Glutamatergic neuron (in vitro differentiated cells): ENCODE measurements at places on chromosomes 1 and 21. TPM values are rescaled to one million over a fixed set of nuclear protein-coding genes. Genes with fewer than 3 reads are reported as not detected.

The TSACC gene
- total RNA-seq: not detected

DNA sequence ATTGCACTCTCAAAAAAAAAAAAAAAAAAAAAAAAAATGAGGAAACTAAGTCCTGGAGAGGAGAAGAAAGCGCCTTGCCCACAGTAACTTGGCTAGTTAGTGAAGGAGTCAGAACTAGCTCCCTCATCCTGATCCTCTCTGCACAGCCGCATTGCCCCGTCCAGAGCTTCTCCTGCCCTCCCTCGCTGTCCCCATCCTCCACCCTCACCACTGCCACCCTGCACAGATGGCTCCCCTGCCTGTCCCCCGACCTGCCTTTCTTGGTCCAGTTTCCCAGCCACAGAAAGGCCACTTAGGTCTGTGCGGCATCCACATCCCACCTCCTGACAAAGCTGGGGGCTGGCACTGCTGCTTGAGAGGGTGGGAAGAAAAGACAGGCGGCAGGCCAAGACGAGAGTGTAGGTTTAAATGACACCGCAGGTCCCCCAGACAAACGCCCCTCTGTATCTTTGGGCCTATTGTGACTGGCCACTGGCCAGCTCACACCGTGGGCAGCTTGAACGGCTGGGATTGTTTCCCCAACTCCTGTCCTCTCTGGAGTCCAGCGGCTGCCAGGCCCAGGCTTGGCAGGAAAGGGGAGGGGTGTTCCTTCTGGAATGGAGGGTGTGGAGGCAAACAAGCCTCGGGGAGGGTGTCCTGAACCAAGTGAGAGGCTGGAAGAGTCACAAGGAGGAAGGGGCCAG, 20.2 kb downstream of the NCMAP start:
- no peaks in the 10 kb centered on the region for H3K27me3 ChIP-seq
- no peak for DNase-seq
- no peak overlapping the region for H3K4me3 ChIP-seq
- no peak overlapping the region for H3K27ac ChIP-seq
- H3K4me1 ChIP-seq: no peaks in the 10 kb centered on the region
- no peaks in the 10 kb centered on the region for H3K36me3 ChIP-seq

DNA sequence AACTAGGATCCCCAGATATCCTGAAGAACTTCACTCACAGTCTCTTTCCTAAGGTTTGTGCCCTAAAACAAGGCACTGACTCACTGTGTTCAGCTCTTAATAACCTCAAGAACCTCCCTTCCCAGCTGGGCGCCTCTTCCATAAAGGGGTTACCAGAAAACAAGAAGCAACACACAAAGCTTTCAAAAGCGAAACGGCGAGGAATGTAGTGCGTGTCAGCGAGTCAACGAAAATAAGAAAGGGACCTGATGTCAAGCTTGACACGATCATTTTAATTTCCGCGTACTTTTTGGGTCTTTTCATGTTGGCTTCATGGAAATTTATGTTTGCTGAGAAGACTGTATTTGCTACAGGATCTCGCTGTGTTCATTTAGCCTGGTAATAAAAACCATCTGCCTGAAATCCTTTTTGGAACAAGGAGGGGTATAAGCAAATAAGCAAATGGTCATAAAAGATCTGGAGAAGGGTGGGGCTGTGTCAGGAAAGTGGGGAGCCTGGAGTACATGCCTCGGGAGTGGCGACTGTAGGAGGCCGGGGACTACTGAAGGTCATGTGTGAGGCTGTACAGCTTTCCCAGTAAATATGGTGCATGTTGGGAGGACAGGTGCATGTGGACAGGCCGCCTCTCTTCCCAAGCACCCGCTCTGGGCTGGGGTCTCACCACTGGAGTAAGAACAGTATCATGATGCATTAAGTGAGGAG, 11.4 kb upstream of the CLDN14 start:
- H3K27me3 ChIP-seq: peaks cover 4% of the 10 kb centered on the region
- no peak overlapping the region for H3K4me3 ChIP-seq
- no peaks in the 10 kb centered on the region for H3K4me1 ChIP-seq
- H3K36me3 ChIP-seq: peaks cover 4% of the 10 kb centered on the region
- no peak overlapping the region for H3K27ac ChIP-seq

The SAMD13 gene
- not detected for total RNA-seq

GRCh38 chr1:46638921-46639320, 22.3 kb upstream of the MOB3C start:
- H3K27ac ChIP-seq: no peak overlapping the region
- no peak for DNase-seq
- H3K36me3 ChIP-seq: no peaks in the 10 kb centered on the region

GRCh38 chr21:32070676-32071330, 198.0 kb downstream of the HUNK start:
- no peak overlapping the region for H3K4me3 ChIP-seq
- DNase-seq: no peak
- H3K36me3 ChIP-seq: no peaks in the 10 kb centered on the region
- H3K27me3 ChIP-seq: peaks cover 2% of the 10 kb centered on the region
- H3K4me1 ChIP-seq: peaks cover 2% of the 10 kb centered on the region
- H3K27ac ChIP-seq: no peak overlapping the region

The BEND5 gene
- 34.8 TPM for total RNA-seq

The FAM131C gene
- total RNA-seq: 1.1 TPM

The RUNX3 gene
- 0.15 TPM for total RNA-seq

The ITLN2 gene
- total RNA-seq: not detected

The BEST4 gene
- 0.88 TPM for total RNA-seq

The LIPI gene
- total RNA-seq: not detected

- no peak overlapping the region for H3K4me3 ChIP-seq
- DNase-seq: no peak
- H3K4me1 ChIP-seq: no peaks in the 10 kb centered on the region
- H3K36me3 ChIP-seq: no peaks in the 10 kb centered on the region
- H3K27me3 ChIP-seq: peaks cover 6% of the 10 kb centered on the region
Observed at GRCh38 chr1:152960452-152961044, 9.9 kb upstream of the SPRR4 start.

DNA sequence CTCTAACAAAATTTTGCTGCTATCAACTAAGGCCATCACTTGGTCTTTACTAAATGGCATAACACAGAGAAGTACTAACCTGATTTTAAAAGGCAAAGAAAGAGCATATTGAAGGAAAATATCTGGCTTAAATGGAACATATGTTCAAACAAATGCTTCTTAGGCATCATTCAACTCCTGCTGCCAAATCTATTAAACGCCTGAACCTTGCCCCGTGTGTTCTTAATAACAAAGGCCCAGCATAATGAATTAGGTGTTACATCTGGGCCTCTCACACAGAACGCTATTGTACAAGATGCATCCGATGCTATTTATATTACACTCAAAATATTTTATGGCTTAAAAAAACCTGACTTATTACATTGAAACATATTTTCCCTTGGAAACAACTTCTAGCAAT, 48.4 kb downstream of the B3GALNT2 start:
- H3K27ac ChIP-seq: peak overlapping the region; percentile 97
- no peak overlapping the region for H3K4me3 ChIP-seq
- H3K4me1 ChIP-seq: peaks cover 11% of the 10 kb centered on the region

GRCh38 chr1:25622531-25622930, 5.9 kb downstream of the MAN1C1 start:
- H3K27ac ChIP-seq: no peak overlapping the region
- DNase-seq: no peak
- H3K4me3 ChIP-seq: no peak overlapping the region
- H3K36me3 ChIP-seq: peaks cover 4% of the 10 kb centered on the region

DNA sequence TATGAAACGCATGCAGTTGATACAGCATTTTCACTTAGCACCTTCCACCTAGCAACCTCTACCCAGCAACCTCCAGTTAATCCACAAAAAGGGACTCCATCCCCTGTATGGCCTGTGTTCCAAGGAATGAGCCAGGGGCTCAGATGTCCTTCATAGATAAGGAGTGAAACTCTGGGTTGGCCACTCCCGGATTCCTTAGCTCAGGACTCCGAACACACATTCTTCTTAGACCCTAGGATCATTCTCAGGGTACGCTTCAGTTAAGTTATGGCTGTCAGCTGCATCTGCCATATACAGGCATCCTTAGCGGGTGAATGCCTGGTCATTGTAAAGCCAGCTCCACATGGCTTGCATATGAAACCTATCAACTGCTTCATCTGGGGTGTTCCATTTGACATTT, 15.9 kb upstream of the IFI6 start:
- H3K4me1 ChIP-seq: no peaks in the 10 kb centered on the region
- no peak for DNase-seq
- peaks cover under 1% of the 10 kb centered on the region for H3K36me3 ChIP-seq
- H3K4me3 ChIP-seq: no peak overlapping the region
- no peaks in the 10 kb centered on the region for H3K27me3 ChIP-seq

The CD1B gene
- not detected for total RNA-seq

DNA sequence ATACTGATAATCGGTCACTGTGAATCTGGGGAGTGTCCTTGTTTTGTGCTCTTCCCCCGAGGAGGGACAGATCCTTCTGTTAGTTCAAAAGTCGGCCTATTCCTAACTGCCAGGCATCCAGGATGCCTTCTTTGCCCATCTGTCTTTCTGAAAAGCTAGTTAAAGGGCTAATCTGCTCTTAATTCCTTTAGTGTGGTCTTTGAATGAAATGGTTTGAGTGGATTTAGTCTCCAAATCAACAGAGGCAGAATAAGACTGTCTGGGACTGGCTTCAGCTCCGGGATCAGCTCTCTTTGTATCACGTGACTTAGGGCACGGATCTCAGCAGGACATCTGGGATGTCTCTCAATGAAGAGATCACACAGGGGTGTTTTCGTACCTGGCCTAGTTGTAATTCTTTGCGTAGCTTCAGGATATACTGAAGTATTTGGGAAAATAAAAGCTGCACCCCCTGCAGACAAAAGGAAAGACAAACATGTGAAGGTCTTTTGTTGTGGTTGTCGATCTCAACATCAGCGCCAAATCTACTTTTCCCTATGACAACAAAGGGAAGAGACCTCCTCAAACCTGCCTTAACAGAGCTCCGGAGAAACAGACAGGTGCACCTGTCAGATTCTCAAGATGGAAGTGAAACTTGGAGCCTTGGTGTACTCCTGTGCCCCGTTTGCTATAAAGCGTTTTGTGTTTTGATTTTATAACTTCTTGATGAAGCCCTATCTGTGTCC, 97.9 kb downstream of the ERG start:
- no peak overlapping the region for H3K4me3 ChIP-seq
- H3K36me3 ChIP-seq: no peaks in the 10 kb centered on the region
- no peak overlapping the region for H3K27ac ChIP-seq
- no peak for DNase-seq

DNA sequence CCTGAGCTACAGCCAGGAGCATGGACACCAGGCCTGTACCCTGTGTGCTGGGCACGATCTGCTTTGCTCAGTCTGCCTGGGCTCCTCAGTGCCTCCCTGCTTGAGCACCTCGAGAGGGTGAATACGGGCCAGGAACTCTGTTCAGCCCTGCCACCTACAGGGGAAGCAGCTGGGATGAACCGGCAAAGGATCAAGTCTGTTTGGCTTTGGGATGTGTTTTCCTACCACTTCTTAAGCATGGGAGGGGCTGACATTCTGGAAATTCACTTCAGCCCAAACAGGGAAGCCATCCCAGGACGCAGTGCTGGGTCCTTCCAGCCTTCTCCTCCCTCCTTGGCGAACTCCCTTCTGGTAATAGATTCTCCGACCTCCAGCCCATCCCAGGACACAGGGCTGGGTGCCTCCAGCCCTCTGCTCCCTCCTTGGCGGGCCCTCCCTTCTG, 55.8 kb upstream of the SELENON start:
- H3K4me1 ChIP-seq: peaks cover 13% of the 10 kb centered on the region
- DNase-seq: no peak
- no peak overlapping the region for H3K27ac ChIP-seq

The FAM72B gene
- 2.1 TPM for total RNA-seq

The ADAMTS5 gene
- 22.5 TPM for total RNA-seq

The S100A7 gene
- total RNA-seq: not detected

The PTPRC gene
- not detected for total RNA-seq

GRCh38 chr1:109426281-109427170, at the start of gene PSMA5:
Gene PSMA5 (minus strand): TSS chr1:109426448. CDS start chr1:109426330, 118 bp downstream.
- peak; percentile 91 for DNase-seq
- H3K36me3 ChIP-seq: no peaks in the 10 kb centered on the region
- peak within 1 kb of the TSS; percentile 84 for H3K4me3 ChIP-seq

DNA sequence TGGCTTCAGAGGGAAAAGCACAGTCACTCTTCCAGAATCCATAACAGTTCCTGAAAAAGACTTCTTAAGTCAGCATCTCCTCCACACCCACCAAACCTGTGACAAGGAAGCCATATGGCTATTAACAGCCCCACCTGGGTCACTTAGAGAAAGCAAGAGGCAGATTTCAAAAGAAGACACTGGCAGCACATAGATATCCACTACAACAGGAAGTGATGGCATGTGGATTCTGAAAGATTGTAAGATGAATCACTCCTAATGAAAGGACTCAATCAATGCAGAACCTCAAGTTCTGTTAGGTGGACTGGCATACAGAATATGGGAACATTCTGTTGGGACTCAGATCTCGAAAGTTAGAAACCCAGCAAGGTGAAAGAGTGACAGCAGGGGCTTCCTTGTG, 365.9 kb downstream of the TGFB2 start:
- no peak for DNase-seq
- no peak overlapping the region for H3K4me3 ChIP-seq
- H3K27ac ChIP-seq: no peak overlapping the region
- no peaks in the 10 kb centered on the region for H3K36me3 ChIP-seq

- no peak overlapping the region for H3K27ac ChIP-seq
- H3K36me3 ChIP-seq: no peaks in the 10 kb centered on the region
- peaks cover 2% of the 10 kb centered on the region for H3K27me3 ChIP-seq
- peaks cover 3% of the 10 kb centered on the region for H3K4me1 ChIP-seq
- DNase-seq: no peak
Observed at GRCh38 chr21:38980416-38981313, 174.9 kb downstream of the ETS2 start.

DNA sequence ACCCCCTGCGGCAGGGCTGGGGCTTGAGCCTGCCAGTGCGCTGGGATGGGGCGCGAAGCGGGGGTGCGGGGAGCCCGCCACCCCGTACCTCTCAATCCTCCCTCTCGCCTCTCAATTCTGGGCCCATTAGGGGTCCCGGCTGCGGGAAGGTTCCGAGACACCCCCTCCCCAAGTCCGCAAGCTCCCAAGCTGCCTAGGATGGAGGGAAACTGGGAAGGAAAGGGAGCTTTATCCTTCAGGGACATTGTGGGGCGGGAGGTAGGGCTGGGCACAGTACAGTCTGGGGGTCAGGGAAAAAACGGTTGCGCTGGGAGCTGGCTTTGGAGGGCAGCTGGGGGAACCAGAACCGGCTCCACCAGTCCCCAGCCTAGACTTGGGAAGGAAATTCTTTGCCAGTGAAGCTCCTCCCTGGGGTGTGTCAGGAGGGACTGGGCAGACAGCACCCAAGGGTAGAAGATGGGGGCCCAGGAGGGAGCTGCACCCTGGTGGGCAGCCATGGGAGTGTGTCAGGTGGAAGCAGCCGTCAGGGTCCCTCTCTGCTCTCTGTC, 904 bp downstream of the GJB3 start:
- H3K27ac ChIP-seq: no peak overlapping the region
- no peaks in the 10 kb centered on the region for H3K36me3 ChIP-seq
- peaks cover 16% of the 10 kb centered on the region for H3K27me3 ChIP-seq
- peaks cover 2% of the 10 kb centered on the region for H3K4me1 ChIP-seq
- DNase-seq: no peak

- no peaks in the 10 kb centered on the region for H3K27me3 ChIP-seq
- no peaks in the 10 kb centered on the region for H3K4me1 ChIP-seq
- peaks cover 8% of the 10 kb centered on the region for H3K36me3 ChIP-seq
- H3K4me3 ChIP-seq: no peak overlapping the region
- no peak for DNase-seq
- H3K27ac ChIP-seq: no peak overlapping the region
Observed at GRCh38 chr1:21689661-21690372, 20.7 kb upstream of the RAP1GAP start.

- peaks cover 21% of the 10 kb centered on the region for H3K4me1 ChIP-seq
- H3K27me3 ChIP-seq: peaks cover 3% of the 10 kb centered on the region
- H3K27ac ChIP-seq: peak overlapping the region; percentile 97
- DNase-seq: no peak
Observed at GRCh38 chr1:112957133-112957812, 1.3 kb upstream of the SLC16A1 start.

GRCh38 chr1:156760796-156761104, 6.6 kb upstream of the PRCC start:
- DNase-seq: no peak
- H3K36me3 ChIP-seq: no peaks in the 10 kb centered on the region
- peaks cover 3% of the 10 kb centered on the region for H3K27me3 ChIP-seq
- peaks cover 14% of the 10 kb centered on the region for H3K4me1 ChIP-seq
